ENCODE measurements at places on chromosomes 6 and 20. TPM values are rescaled to one million over a fixed set of nuclear protein-coding genes. Genes with fewer than 3 reads are reported as not detected.

The GABRR1 gene
- polyA plus RNA-seq = 1.6 TPM

DNA sequence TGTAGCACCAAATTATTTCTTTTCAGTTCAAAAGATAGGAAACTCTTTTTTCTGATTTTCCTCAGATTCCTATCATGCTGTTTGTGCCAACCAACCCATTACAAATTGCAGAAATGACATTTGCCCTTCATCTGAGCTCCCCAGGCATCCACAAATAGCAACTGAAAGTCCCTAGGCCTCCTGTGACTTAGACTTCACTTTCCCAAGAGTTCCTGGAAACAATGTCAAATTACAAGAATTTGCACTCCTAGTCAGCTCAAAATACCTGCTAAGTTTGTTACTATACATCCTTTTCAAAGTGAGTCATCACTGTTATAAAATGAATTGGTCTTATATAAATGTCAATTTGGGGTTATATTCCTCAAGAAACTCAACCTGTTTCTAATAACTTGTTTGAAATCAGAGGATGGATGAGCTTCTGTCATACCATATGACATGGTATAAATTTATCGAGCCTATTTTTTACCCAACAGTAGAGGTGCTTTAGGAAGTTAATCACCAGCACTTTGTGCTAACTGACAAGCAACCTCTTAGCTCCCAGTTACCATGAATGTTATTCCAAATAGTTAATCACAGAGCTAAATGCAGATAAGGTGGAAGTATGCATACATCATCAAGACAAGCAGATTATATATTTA is 256.5 kb downstream of the HACE1 start:
- no peak for DNase-seq

The CD40 gene
- 3.8 TPM for polyA plus RNA-seq

The KHDC1L gene
- polyA plus RNA-seq = 0.79 TPM

The TRIM40 gene
- polyA plus RNA-seq = 0.10 TPM

GRCh38 chr6:160070427-160070826 is 51.2 kb upstream of the SLC22A1 start:
- DNase-seq = no peak

Data from renal pelvis (tissue), 12 donors.